ENCODE measurements at places on chromosomes 1 and 21.

GRCh38 chr1:205351984-205352713, 4.6 kb downstream of the KLHDC8A start:
- DNase-seq: no peak

DNA sequence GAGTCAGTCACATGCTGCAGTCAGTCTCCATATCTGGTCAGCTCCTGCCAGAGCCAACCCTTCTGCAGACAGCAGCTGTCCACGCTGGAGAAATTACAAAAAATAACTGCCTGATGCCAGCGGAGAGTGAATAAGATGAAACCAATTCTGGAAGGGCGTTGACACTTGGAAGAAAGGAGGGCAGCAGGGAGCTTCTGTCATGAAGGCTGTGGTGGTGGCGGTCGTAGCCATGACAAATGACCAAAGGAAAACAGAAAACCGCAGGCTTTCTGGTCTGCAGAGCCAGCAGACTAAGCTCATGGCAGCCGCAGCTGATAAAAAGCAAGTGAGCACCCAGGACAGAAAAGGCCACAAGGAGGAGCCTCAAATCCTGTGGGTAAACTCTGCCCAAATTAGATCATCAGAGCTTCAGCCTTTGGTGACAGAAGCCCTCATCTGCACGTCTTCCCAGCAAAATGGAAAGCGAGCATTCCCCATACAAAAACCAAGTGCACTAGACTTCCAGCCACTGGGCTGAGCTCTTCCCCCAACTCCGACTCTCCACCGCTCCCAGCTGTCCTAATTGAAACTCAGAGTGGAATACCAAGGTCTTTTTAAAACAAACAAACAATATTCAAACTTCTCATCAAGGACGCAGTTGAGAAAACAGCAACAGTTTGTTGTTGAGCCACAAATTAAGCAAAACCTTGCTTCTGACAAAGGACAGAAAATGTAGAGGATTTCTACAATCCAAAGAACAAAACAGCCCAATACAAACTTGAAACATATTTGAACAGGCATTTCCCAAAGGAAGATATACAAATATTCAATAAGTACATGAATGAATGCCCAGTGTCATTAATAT, 28.7 kb downstream of the RSPH1 start:
- no peak for DNase-seq

GRCh38 chr21:29022166-29022565, 2.3 kb upstream of the USP16 start:
- no peak for DNase-seq

DNA sequence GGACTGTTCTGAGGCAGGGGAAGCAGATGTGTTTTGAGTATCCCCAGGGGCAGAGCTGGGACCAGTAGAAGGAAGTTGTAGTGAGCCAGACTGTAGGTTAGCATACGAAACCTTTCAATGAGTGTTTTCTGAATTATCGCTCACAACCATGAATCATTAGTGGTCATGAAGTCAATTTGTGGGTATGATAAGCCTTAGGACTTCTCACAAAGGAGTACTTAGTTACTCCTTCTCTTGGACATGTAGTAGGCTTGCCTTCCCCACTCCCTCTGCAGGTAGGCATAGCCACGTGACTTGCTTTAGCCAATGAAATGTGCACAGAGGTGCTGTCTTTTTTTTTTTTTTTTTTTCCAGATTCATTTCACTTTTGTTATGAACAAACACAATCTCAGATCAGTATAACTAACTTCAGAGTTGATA, 23.9 kb upstream of the FAAH start:
- no peak for DNase-seq

Data from SW 1271 (cell line).